H1 (cell line): ENCODE measurements at places on chromosomes 2 and 18.

DNA sequence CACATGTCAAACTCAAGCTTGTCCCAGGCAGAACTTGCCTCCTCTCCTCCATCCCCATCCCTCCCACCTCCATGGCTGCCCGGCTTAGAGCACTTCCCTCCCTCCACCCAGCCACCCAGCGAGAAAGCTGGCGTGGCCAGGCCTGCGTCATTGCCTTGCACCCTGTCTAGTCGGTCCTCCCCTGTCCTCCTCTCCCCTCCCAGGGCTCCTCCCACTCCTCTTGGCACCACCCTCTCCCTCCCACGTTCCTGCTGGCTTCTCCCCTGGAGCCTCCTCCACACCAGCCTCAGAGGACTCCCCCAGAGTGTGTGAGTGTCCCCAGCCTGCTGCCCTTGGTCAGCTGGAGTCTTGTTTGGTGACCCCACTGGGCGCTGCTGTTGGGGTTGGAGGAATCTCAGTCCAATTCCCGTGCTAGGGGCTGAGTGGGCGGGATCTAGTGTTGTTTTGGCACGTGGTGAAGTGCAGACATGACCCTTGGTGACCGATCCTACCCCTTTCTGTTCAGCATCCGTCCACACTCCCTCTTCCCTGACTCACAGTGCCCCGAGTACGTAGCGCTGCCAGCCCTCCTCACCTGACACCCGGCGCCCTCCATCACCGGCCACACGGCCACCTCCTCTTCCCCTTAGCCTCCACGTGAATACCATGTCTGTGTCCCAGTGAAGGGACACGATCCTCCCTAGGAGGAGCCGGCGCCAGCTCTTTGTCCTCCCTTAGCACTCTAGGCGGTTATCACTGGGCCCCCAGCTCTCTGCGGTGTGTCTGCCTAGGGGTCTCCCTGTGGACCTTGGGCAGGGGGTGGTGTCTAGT is 41.4 kb downstream of the ATP6V1C2 start:
- DNase-seq = no peak

DNA sequence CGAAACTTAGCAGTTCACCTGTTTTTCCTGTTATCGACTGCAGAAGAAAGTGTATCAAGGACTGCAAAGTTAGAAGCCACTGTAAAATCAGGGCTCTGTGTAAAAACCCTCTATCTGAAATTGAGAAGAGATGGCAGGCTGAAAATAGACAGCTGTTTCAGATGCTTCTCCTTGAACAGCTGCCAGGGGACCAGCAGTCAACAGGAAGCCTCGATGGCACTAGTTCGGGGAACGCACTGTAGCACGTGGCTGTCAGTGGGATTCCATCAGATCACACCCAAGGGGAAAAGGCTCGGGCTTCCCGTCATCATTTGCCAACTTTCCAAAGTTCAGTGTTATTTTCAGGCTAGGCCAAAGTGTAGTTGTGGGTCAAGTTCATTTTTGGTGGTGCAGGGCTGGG is 316.9 kb downstream of the TXNL1 start:
- no peak for DNase-seq

GRCh38 chr18:9578306-9578705 is 36.1 kb downstream of the PPP4R1 start:
- no peak for DNase-seq

- no peak for DNase-seq
These were observed 342.4 kb downstream of the INSIG2 start for GRCh38 chr2:118430510-118431164.

DNA sequence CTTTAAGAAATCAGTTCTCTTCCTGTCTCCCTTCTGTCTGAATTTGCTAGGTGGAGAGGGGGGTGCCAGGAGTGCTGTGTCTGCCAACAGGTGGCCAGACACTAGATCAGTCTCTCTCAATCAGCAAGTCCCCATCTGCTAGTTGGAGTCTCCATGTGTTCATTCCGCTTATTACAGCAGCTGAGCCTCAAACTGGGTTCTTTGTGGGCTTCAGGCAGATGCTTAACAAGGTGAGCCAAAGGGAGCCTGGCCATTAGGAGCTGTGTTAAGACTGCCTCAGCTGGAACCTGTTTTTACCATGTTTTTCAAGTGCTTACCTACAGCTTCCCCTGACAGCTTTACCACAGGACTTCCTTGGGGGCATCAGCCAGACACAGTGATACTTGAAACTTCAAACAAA is 401.9 kb downstream of the LRP1B start:
- no peak for DNase-seq

DNA sequence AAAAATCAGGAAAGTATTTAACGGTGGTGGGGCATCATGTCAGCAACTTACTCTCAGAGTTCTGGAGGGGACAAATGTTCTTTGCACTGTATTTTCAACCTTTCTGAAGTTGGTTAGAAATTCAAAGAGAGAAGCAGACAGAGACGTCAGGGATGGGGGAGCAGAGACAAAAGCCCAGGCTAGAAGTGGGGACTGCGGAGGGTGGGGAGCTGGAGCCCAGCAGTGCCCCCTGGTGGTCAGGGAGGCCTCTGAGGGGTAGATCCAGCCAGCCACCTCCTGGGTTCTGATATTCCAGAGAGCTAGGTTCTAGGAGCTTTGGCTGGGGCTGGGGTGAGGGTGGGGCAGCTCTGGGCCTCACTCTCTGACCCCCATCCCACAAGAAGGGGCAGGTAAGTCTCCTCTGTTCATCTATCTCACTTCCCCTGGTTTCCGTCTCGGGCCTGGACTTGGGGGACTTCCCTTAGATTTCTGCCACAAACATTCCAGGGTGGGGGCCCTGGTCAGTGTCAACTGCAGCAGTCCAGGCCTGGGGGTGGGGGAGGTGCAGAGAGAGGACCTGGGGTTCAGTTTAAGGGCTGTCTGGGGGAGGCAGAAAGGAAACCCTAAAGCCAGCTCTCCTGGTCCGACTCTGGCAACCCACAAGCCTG is 8.9 kb downstream of the TNS1 start:
- DNase-seq = peak; percentile 93

DNA sequence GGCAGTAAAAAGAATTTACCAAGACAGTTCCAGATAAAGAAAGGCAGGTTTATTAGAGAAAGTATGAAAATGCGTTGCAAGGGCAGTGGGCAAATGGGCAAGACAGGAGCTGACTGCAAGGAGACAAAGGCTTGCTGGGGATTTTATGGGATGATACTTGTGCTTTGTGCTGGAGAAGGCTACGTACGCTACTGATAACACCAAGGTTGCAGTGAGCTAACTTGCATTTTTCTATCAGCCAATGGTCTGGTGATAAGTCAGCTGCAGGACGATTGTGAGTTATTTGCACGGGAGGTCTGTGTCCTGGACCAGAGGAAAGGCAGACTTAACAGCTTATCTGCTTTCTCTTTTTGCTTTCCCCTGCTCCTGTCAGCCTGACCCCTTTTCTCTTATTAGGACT is 116.5 kb downstream of the PMS1 start:
- DNase-seq = no peak

GRCh38 chr2:85666435-85667316 is 1.3 kb downstream of the SFTPB start:
- DNase-seq = no peak

- no peak for DNase-seq
These were observed 19.9 kb upstream of the BCL2L11 start for GRCh38 chr2:111100765-111101162.
